ENCODE measurements at places on chromosomes 3 and 15.

- peak; percentile 66 for DNase-seq
Observed at GRCh38 chr3:20041197-20041780, 1.0 kb downstream of the KAT2B start.

DNA sequence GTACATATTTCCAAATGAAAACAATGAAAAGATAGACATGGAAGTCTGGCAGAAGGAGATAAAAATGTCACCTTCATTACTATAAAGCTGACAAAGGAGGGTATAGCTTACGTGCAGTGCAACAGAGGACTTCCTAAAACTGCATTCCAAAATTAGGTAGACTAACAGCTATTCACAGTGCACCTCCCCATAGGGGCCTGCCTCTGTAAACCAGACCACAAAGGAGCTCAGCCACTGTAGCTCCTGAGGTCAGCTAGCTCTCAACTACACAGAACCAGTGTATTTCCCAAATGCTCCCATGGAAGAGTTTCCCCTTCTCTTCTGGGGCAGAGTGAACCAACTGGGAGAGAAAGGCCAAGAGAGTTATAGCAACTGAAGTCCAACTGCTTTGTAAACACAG, 31.2 kb upstream of the PHLDB2 start:
- no peak for DNase-seq

DNA sequence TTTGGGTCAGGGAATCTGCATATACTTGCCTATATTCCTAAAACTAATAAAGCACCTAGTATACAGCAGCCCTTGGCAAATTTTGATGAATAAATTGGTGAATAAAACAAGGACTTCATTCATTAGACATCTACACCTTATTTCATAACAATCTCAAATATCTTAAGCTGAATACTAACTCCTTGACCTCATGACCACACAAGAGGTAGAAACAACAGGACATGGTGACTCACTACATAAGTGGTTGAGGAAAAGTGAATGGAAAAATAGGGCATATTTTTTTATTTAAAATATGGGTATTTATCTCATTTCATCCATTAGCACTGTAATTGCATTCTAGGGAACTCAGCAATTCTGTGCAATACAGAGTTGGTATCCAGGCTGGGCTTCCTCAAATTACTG, 7.8 kb upstream of the STAC start:
- no peak for DNase-seq

DNA sequence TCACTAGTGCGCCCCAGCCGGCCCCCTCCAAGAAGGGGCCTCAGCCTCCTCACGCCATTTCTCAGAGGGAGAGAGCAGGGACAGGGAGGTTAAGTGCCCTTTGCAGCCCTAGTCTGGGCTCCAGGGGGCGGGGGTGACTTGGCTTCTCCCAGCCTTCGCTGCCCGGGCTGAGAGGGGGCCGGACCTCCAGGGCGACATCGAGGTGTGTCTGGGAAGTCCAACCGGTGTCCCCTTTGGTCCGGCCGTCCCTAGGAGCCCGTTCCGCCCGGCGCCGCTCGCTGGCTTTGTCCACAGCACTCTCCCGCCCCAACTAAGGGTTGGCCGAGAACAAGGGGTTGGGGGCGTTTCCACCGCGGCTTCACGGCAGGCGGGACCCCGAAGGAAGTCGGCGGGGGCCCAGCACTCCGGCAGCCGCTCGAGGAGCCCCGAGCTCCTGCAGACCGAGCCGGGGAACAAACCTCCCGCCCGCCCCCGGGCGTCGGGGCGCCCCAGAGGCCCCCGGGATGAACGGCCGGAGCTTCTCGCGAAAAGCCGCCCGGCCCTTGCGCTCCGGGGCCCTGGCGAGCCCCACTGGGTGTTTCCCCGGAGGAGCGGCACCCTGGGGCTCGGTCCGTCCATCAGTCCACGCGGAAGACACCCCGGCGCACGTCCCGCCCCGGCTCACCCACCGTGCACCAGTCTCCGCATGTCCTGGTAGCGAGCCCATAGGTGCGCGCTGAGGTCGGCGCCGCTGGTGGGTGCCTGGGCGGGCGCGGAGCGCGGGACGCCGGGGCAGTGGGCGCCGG, 627 bp downstream of the NT5DC2 start:
- DNase-seq = no peak

DNA sequence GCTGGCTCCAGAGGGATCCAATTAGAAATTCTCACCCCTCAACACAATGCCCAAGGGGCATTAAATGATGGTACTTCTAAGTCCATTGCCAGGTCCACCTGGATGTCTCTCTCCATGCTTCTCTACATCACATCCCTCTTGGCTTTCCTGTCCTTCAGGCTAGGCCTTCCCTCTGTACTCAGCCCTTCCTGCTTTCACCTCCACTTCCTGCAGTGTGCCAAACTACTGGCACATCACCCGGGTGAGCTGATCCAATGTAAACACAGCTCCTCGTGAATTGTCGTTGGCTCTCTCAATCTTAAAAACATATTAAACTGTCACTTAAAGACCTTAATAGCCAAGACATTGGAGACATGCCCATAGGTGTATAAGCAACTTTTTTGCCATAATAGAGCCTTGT, 4.0 kb downstream of the LMCD1 start:
- DNase-seq = no peak

DNA sequence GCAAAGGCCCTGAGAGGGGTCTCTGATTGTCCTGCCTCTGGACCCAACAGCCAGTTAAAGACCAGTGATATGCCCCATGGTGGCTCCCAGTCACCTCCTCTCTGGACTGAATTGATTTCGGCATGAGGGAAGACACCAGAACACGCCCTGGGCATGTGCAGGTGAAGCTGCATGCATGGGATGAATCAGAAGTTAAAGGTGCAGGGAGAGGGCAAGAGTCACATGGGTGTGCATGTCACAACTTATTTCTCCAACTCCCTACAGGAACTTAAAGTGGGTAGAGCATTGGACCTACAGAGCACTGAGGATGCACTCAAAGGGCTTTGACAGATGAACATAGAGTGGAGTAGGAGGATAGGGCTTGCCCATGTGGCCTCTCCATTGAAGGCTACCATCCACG, 16.9 kb upstream of the RHCG start:
- DNase-seq = no peak

- no peak for DNase-seq
Observed at GRCh38 chr15:63414474-63415120, 33.0 kb upstream of the CA12 start.

GRCh38 chr15:72180761-72181324, 16.7 kb downstream of the GRAMD2A start:
- DNase-seq = no peak

GRCh38 chr3:48194446-48195071, 6.3 kb upstream of the CDC25A start:
- DNase-seq = no peak

GRCh38 chr3:183581496-183582155, 26.1 kb upstream of the KLHL6 start:
- DNase-seq = no peak

GRCh38 chr3:12884186-12884680, 42.9 kb upstream of the RPL32 start:
- no peak for DNase-seq

- DNase-seq = no peak
Observed at GRCh38 chr3:147903026-147903425, 493.9 kb downstream of the ZIC1 start.

GRCh38 chr3:9803494-9803893, 6.6 kb upstream of the TTLL3 start:
- no peak for DNase-seq

- DNase-seq = no peak
Observed at GRCh38 chr3:27095553-27096222, 273.5 kb downstream of the NEK10 start.

DNA sequence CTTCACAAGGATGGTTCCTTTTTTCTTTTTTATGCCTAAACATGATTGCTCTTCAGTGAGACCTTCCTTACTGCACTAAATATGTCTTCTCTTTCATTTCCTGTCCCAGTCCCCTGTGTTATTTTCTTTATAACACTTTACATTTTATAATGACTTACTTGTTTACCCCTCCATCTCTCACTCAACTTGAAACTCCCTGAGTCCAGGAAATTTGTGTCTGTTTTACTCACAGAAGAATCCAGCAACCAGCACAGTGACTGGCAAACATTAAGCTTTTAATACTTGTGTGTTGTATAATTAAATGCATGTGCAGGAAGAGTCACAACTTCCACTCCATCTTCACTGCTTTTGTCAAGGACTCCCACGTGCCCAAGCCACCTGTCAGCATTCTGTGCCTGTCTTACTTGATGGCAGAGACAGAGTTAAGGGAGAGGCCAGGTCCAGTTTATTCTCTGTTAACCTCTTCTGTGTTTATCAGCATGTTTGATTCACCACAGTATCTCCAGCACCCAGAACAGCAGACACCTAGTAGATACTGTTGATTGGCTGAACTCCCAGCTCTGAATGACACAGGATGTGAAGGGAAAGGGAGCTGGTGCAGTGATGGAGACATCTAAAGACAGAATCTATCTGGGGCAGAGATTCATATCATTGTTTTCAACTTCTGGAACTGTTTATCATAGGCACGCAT, 42.8 kb downstream of the SSR3 start:
- DNase-seq = no peak

GRCh38 chr3:79973917-79974595, 206.3 kb upstream of the ROBO1 start:
- DNase-seq = no peak

- DNase-seq = no peak
Observed at GRCh38 chr3:88059380-88060170, 520 bp downstream of the ZNF654 start.

DNA sequence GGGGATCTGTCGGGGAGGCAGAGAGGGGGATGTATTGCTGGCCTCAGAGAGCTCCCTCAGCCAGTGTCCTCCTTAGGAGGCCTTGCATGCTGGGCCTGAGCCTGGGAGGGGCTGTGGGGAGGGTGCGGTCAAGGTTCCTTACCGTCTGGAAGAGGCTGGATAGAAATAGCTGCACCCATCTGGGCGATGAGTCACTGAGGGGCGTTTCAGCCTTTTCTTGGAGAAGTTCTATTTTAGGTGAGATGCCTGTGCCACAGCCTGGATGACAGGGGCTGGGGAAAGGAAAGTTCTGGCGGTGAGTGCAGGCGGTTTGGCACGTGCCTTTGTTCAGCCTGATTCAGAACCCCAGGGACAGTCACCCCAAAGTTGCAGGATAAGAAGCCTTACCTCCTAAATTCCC, 35.7 kb upstream of the APEH start:
- no peak for DNase-seq

- DNase-seq = no peak
Observed at GRCh38 chr3:14279626-14280061, 101.0 kb downstream of the LSM3 start.

GRCh38 chr15:51812598-51812997, 16.9 kb upstream of the TMOD3 start:
- DNase-seq = no peak

GRCh38 chr3:119413603-119414280, 49.7 kb downstream of the TMEM39A start:
- no peak for DNase-seq

GRCh38 chr3:13136426-13136825, 63.2 kb upstream of the IQSEC1 start:
- DNase-seq = no peak

GRCh38 chr3:179528772-179529171, 34.0 kb upstream of the ACTL6A start:
- no peak for DNase-seq

DNA sequence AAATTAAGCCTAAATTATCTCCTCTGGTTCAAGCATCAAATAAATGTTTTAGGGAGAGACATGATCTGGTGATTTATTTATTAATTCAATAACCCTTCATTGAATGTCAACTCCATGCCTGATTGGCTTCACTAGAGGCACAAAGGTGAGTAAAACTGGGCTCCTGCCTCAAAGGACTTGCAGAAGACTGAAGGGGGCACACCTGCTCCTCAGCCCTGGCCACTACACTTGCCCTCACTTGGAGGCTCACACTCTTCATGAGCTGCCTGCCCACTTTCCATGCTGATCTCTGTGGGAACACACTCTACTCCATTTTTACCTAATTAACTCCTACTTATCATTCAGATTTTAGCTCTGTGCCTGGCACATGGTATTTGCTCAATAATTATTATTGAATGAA, 84.4 kb upstream of the KCNMB2 start:
- DNase-seq = no peak

DNA sequence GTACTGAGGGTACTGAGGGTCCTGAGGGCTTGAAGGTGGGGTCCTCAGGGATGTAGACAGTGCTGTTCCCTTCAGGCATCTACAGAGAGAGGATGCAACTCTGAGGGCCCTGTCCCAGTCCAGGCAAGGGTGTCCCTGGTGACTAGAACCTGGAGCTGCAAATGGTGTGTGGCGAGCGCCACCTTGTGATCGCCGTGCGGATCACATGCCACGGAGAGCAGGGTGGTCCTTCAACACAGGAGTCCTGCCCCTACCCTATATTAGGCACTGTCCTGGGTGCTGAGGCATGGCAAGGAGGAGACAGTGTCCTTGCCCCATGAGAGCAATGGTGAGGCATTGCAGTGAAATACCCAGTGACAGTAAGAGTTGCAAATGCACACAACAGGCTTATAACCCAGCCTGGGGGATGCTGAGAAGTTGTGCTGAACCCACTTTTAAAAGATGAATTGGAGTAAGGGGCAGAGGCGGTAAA, 23.6 kb downstream of the RHCG start:
- no peak for DNase-seq

GRCh38 chr3:23481616-23482278, 278.6 kb downstream of the UBE2E2 start:
- DNase-seq = no peak

DNA sequence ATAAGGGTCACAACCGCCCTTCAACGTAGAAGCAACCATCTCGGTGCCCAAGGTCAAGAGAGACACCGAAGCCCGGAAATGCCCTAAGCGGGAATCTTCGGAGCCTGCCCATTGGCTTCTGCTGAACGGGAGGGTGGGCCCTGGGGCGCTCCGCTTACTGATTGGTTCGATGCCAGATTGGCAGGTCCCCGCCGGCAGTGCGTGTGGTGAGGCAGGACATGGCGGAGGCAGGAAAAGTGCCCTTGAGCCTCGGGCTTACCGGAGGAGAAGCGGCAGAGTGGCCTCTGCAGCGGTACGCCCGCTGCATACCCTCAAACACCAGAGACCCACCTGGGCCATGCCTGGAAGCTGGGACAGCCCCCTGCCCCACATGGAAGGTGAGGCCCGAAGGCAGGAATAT, at the start of gene REC114:
REC114 (plus strand) TSS at position 197 of the 400 bp plus-strand sequence; CDS start at position 219, 22 bp downstream.
- no peak for DNase-seq

DNA sequence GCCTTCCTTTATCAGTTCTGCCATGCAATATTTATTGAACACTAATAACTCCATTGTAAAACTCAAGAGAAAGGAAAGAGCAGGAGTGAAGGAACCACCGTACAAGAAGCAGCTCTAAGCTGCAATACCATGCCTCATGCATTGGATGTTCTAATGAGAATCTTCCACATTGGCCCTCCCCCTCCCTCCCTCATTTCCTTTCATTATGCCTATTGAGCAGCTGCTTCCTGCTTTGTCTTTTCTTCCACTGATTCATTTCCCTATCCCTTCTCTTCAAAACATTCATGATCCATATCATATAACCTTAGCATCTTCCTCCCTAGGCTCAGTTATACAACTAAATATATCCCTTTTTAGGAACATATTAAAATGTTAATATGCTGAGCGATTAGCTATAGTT, 698.7 kb upstream of the GOLIM4 start:
- no peak for DNase-seq

All from activated CD4-positive, alpha-beta T cell treated with anti-CD3 and anti-CD28 coated beads, Interleukin-2, amount 50 U/mL, for 4 hours (primary cell).